Stimulated activated CD4-positive, alpha-beta T cell treated with anti-CD3 and anti-CD28 coated beads, Interleukin-2, amount 100 ng/mL, for 48 hours (primary cell): ENCODE measurements at places on chromosomes 7 and 10.
A peak's percentile ranks its signal among the peaks of the same experiment; 100 is the strongest.

- peak; percentile 64 for DNase-seq
Measured at GRCh38 chr7:44980393-44981034, 1.7 kb upstream of the MYO1G start.

- DNase-seq = no peak
Measured at GRCh38 chr10:43043773-43044447, 33.0 kb upstream of the RET start.

DNA sequence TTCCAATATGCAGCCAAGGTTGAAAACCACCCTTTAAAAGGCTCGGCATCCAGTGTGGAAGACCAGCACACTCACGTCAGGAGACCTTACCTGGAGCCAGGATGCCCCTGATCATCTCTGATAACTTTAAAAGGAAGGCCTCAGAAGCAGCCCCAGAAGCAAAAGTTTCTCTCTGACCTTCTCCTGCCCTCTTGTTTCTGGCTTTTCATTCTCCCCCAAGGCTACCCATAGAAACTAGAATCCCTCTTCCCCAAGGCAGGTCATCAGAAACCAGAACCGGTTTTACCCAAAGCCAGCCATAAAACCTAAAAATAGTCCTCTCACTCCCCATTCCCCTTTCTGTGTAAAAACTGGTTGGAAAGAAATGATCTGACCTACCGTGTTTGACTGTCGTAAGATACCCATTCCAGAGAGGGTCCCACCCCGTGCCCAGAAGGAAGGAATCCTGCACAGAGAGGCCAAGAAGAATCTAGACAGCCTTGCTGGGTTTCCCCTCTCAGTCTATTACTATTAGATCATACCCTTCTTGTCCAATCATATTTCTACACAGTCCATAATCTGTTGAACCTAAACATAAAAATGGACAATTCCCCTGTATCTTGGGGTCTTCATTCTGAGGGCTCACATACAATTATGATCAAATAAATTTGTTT is 17.5 kb upstream of the TSPAN14 start:
- no peak for DNase-seq

- DNase-seq = no peak
Measured at GRCh38 chr7:152709287-152710152, 33.6 kb upstream of the XRCC2 start.

- DNase-seq = peak; percentile 86
Measured at GRCh38 chr7:101169838-101170551, 4.6 kb upstream of the VGF start.

DNA sequence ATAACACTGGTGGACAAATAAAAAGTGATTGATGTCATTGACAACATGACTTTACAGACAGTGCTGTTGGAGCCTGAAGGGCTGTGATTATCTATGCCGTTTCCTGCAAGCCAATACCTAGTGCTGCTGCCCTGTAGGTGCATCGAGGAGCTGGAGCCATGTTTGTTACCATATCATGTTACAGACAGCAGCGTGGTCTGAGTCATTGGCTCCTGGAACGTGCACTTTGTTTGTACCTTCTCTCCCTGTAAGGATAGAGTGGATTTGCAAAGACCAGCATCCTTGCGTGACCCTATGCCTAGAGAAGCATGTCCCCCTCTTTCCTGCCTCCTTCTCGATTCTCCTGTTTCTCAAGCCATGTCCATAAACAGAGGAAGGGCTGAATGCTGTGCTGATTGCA is 597.2 kb downstream of the TYW1 start:
- DNase-seq = no peak

GRCh38 chr7:46288010-46288409 is 366.9 kb upstream of the IGFBP3 start:
- DNase-seq = no peak
